ENCODE measurements at places on chromosomes 12 and 14. TPM values are rescaled to one million over a fixed set of nuclear protein-coding genes. Genes with fewer than 3 reads are reported as not detected.

KRT72 gene
- total RNA-seq, result not detected

RACGAP1 gene
- 77.8 TPM for total RNA-seq

ARL6IP4 gene
- 361 TPM for total RNA-seq

TPPP2 gene
- total RNA-seq, result not detected

HOXC12 gene
- total RNA-seq, result 2.8 TPM

PPM1H gene
- 3.0 TPM for total RNA-seq

TEAD4 gene
- 38.1 TPM for total RNA-seq

TM9SF1 gene
- 37.9 TPM for total RNA-seq

Measured in A375 (cell line).